ENCODE measurements at places on chromosomes 7 and 10.

- DNase-seq: no peak
These were observed 220.2 kb downstream of the ARHGAP12 start for GRCh38 chr10:31708474-31708873.

GRCh38 chr7:158997110-158997453, 140.7 kb downstream of the DYNC2I1 start:
- no peak for DNase-seq

GRCh38 chr7:98249106-98249505, 2.9 kb downstream of the TECPR1 start:
- no peak for DNase-seq

DNA sequence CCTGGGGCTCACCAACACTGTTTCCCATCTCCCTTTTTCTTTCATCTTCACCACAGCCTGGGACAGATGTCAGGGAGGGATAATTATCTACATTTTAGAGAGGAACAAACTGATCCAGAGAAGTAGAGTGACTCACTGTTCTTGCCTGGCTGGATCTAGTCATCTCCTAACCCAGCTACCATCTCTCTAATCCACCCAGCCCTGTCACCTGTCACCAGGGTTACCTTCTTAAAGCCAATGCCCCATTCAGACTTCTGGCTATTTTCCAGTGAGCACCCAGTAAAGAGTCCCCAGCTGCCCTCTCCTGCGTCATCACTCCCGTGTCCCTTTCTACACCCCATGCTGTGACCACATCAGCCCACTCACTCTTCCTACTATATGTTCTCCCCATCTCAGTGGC, 68.4 kb upstream of the DUSP5 start:
- no peak for DNase-seq

DNA sequence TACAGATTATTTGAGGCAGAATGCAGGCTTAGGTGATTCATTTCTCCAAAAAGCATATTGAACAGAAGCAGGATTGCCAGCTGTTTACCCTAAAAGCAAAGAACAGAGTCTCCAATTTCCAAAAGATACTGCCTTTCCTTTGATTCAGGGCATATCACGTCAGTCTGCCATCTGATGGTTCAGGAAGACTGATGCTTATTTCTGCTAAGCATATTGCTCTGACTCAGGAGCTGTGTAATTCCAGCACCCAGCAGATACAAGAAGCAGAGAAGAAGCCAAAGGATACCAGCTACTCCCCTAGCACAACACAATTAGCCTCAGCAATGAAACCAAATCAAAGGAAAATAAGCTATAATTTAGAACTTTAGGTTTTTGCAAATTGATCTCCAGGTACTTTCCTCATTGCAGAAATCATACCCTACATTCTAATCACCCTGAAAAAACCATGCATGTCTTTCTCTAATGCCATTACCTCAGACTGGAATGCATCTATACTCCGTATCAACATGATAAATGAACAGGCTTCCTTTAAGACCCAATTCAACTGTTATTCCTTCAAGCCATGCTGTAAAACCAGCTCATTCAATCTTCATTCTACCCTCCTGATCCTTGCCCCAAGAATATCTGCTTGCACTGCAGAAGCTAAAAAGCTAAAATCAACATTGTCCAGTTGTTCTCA, 55.1 kb downstream of the ABI1 start:
- DNase-seq: no peak

GRCh38 chr10:130244928-130245495, 108.8 kb downstream of the GLRX3 start:
- DNase-seq: no peak

DNA sequence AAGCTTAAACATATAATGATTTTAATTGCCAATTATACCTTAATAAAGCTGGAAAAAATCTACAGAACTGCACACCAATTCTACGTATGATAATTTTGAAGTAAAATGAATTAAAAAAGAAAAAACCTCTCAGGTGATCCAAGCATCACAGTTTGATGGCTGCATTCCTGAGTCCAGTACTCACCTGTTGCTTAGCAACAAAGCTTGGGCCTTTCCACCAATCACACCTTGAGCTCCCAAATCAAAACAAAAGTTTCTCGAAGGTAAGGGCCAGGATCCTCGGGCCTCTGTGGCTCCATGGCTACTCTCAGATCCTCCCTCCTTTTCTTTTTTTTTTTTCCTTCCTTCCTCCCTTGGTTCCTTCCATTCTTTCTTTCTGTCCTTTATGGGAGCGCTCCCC, 137.2 kb upstream of the PCBD1 start:
- DNase-seq: no peak

GRCh38 chr7:17099083-17099973, 199.1 kb upstream of the AHR start:
- no peak for DNase-seq

DNA sequence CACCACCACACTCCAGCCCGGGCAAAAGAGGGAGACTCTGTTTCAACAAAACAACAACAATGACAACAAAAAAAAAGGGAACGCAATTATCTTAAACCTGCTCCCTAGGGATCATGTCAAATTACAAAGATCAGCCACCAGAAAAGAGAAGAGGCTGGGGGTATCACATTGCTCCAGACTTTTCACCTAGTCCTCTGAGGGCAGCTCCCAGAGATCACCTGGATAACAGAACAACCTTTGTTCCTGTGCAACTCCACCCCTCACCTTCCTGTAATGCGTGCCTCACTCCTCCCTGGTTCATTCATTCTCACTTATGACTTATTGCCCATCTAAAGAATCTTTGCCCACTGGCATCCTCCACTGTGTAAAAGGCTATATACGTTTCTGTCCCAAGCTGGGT, 31.8 kb downstream of the SVOPL start:
- DNase-seq: no peak

GRCh38 chr7:95264363-95264891, 59.9 kb downstream of the PON1 start:
- DNase-seq: no peak

DNA sequence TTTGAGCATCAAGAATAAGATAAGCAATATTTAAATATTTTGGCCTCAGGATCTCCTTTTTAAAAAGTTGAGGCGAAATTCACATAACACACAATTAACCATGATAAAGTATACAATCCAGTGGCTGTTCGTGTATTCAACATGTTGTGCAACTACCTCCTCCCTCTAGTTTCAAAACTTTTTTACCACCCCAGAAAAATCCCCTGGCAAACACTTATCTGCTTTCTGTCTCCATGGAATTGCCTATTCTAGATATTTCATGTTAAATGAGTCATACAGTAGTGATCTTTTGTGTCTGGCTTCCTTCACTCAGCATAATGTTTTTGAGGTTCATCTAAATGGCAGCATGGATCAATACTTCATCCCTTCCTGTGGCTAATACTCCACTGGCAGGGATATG, 31.8 kb upstream of the IL15RA start:
- no peak for DNase-seq

DNA sequence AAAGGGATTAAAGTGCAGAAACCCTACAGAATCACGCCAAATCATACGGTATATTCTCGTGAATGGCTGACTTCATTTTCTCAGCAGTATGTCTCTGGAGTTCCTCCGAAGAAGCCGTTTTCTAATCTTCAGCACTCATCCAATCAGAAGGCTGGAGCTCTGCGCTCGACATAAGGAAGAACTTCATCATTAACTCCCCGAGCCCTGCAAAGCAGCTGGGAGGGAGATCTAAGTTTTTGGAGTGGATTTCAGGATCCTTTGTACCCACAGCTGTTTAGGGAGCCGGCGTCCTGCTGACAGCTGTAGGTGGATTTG, 40.7 kb upstream of the SDK1 start:
- DNase-seq: no peak

DNA sequence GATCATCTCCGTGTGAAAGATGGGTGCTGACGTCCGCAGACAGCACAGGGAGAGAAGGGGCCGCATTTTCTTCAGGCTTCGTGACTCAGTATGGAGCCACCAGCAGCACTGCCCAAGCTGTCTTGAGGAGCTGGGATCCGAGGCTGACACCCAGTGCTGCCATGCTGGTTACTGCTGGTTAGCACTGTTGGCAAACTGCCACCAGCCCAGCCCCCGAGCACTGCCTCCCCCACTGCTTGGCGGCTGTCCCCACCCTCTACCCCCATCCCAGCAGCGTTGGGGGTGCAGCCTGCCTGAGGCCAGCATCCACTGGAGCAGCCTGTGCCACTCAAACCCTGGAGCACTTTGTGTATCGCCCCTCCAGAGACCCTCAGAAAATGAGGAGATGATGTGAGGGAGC, 35.8 kb upstream of the EN2 start:
- no peak for DNase-seq

- DNase-seq: peak; percentile 78
These were observed 128.9 kb downstream of the DGKI start for GRCh38 chr7:137717811-137718271.

DNA sequence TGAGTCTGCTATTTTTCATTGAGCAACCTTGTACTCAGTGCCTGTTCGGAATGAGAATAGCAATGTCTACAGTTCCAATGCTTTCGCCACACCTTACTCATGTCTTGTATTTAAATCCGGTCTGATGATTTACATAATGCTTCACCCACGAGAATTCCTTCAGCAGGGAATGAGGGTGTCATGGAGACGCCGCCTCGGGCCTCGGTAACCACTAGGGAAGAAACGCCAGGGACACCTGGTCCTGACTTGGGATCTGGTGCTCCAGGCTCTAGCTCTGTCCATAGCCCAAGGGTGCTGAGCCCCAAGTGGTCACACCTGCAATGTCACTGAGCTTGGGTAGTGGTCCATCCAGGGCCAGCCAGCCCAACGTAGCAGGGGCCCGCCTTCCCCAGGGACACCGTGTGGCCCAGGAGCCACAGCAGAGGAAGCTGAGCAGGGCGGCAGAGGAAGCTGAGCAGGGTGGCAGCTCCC, 37.4 kb downstream of the PRKAG2 start:
- DNase-seq: peak; percentile 76

DNA sequence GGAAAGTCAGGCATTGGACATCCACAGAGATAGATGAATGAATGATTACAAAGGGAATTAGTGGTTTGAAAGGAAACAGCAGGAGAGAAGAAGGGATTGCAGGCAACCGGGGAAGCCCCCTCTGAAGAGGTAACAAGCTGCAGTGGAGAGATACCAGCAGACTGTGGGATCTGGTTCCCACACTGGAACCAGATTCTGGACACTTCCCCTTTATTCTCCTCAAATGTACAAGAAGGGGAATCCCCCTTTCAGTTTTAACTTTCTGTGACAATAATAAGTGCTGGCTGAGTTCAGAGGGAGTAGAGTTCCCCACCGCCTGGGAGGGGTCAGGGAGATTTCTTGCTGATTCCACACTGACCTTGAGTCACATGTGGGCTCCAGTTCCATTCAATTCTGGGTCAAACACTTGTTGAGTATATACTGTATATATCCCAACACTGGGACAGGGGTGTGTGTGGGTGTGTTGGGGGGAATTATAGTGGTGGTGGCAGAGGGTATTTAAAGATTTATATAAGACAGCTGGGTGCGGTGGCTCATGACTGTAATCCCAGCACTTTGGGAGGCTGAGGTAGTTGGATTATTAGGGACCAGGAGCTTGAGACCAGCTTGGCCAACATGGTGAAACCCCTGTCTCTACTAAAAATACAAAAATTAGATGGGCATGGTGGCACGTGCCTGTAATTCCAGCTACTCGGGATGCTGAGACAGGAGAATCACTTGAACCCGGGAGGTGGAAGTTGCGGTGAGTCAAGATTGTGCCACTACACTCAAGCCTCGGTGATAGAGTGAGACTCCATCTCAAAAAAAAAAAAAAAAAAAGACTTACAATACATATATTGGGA, 16.5 kb upstream of the DDIT4 start:
- DNase-seq: no peak

- no peak for DNase-seq
These were observed 52.7 kb downstream of the KIAA1217 start for GRCh38 chr10:24261627-24262026.
